ENCODE measurements at places on chromosomes 16 and 17. TPM values are rescaled to one million over a fixed set of nuclear protein-coding genes. Genes with fewer than 3 reads are reported as not detected.

ASPHD1 gene
- 0.29 TPM for polyA plus RNA-seq

LYRM1 gene
- polyA plus RNA-seq: 17.8 TPM

EPN2 gene
- polyA plus RNA-seq: 21.6 TPM

IRF8 gene
- polyA plus RNA-seq: 5.4 TPM

SHISA9 gene
- polyA plus RNA-seq: 0.13 TPM

KRT25 gene
- polyA plus RNA-seq: not detected

CRK gene
- 40.4 TPM for polyA plus RNA-seq

CRHR1 gene
- 0.62 TPM for polyA plus RNA-seq

STH gene
- polyA plus RNA-seq: not detected

DNA sequence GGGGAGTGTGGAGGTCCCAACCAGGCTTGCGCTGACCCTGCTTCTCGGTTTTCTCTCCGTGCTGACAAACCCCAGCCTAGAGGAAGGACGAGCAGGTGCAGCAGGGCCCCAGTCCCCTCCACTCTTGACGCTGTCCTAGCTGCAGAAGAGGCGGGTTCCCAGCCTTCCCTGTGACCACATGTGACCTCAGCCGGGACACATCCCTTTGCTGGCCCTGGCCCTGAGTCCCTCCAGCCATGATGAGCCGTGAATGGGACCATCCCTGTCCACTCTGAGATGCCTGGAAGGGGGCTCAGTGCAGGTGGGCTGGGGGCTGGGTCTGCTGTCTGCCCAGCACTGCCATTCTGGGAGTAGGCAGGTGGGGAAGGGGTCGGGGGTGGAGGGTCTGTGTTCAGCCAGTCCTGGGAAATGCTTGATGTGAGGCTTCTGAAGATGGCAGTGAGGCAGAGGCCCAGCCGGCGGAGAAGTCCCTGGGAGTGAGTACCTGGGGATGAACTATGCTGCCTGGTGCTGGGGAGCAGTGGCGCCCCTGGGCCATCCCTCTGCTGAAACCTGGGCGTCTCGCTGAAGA is 1.9 kb upstream of the TUBB3 start:
- no peak for DNase-seq

DNA sequence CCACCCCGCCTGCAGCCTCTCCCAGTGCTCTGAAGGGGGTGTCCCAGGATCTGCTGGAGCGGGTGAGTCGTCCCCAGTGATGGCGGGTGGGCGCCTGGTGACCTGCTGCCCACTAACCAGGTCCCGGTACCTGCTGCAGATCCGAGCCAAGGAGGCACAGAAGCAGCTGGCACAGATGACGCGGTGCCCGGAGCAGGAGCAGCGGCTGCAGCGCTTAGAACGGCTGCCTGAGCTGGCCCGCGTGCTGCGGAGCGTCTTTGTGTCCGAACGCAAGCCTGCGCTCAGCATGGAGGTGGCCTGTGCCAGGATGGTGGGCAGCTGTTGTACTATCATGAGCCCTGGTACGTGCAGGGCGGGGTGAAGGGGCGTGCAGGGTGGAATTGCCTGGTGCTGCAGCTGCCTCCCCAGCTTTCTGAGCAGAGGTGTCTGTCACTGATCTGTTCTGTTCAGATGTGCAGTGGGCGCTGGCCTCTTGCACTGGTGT is 3.6 kb downstream of the CDT1 start:
- DNase-seq: no peak

GRCh38 chr17:43694081-43694870 is 32.6 kb upstream of the MEOX1 start:
- DNase-seq: peak; percentile 43

- DNase-seq: no peak
Measured at GRCh38 chr16:58492066-58492465, 7.9 kb upstream of the NDRG4 start.

DNA sequence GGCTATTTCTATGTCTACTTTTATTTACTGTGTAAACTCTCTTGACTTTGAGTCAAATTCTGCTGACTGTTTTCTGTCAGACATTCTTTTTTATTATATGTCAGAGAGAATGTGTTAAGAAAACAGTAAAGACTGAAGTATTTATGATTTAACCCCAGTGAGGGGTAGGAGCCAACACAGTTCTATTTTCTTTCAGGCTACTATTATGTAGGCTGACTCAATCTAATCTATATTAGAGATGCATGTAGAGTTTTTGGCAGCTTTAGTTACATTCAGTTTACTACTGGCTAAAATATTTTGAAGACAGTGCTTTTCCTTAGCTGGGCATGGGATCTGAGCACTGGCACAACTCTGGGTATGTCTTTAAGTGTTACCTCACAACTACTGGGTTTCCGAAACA is 1108.0 kb downstream of the CDH11 start:
- no peak for DNase-seq

DNA sequence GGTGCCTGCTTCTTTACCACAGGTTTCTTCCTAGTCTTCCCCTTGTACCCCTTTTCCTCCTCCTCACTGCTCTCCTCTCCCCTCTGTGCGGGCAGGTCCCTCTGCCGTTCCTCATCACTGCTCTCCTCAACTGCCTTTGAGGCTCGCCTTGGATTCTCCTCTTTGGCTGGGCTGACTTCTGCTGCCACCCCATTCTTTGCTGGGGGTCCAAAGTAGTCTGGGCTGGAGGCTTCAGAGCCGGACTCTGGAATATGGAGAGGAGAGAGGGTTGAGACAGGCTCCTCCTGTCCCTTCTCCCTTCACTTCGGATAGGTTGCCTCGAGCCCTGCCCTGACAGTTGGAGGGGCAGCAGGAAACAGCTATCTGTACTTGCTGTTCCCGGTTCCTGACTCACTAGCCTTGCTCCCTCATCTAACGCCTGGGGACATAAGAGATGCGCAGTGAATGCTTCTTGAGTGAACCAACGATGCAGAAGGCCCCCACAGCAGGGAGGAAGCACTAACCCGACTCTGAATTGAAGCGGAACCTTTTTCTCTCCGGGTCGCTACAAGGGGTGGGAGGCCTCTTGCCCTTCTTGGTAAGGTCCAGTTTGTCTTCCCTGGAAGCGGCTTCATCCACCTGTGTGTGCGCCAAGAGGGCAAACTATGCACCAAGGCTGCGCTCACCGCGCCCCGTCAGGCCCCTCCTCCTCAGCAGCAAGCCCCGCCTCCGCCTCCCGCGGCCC is 655 bp downstream of the HIRIP3 start:
- no peak for DNase-seq

GRCh38 chr17:74768069-74768762 is 7.9 kb downstream of the NAT9 start:
- no peak for DNase-seq

GRCh38 chr17:42509841-42510240 is 26.2 kb upstream of the NAGLU start:
- no peak for DNase-seq

DNA sequence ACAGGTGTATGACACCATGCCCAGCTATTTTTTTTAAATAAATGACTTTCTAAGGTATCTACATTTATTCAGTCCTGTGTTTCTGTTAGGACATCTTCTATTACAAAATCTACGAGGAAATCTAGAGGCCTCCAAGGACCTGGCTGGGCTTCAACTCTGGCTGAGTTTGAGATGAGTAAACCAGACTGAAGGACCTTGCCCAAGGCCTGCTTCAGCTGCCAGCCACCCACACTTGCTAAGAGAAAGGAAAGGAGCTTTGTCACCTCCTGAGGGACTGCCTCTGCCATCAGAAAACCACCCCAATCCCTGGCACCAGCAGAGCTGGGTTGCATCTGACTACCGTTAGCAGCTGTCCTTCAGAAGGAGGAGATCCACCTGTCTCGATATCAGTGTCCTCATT is 1.3 kb upstream of the MYO1D start:
- no peak for DNase-seq

- DNase-seq: no peak
Measured at GRCh38 chr16:19417640-19418039, at the start of gene TMC5. Gene TMC5 (plus strand): TSS chr16:19417883. CDS start chr16:19440039, 22,156 bp downstream.

- DNase-seq: no peak
Measured at GRCh38 chr17:73814075-73814474, 169.8 kb upstream of the SDK2 start.

DNA sequence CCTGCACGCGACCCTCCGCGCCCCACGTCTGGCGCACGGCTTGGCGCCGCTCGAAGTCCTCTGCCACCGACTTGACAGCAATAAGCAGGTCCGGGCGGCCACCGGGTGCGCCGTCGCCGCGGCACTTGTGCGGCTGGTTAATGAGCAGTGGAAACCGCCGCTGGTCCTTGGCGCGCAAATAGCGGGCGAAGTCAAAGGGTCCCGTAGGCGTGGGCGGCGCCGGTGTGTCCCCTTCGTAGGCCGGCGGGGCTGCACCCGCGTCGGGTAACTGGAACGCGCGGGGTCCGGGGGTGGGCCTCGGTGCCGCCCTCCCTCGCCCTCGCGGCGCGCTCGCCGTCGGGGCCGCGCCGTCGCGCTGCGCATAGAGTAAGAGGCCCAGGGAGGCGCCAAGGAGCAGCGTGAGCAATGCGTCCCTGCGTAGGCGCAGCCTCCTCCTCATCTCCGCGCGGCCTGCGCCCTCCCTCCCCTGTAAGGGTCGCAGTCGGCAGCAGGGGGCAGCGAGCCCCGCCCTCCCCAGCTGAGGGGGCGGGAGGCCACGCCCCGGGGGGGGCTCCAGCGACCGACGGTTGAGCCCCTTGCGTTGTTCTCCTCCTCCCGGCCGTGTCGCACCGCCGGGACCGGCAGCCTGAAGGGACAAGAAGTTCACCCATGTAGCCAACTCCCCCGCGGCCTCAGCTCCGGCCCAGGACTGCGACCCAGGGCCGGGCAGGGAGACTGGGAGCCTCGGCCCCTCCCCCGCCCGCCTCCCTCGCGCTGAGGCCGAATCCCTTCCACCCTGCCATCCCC is 558 bp downstream of the B3GNT9 start:
- DNase-seq: no peak

DNA sequence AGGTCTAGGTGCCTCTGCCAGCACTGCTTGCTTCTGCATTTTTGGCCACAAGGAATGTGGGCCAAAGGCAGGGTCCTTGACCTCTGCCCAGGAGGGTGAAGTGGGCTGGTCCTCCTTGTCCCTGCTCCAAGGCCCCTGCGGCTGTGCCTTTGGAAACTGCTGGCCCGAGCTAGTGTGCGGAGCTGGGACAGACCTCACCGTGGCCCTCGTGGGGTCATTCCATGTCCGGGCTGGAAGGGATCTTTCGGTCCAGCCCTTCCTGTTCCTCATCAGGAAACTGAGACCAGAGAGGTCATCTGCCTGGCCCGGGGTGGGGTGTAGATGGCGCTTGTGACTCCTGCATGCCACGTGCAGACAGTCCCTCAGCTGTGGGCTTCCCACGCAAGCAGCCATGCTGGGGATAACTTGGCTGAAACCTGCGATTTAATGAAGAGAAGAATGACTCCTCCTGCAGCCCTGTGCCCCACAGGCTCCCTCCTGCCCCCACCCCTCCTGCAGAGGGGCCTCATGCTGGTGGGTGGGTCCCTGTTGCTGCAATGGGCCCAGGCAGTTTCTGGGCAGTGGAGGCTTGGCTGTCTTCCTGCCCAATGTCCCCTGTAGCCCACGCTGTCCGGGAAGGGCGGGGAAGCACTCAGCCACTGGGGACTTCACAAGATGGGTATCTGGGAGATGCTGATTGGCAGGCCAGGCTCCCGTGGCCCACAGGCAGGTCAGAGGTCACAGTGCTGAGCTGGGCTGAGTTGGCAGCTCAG is 245.2 kb downstream of the SEC14L1 start:
- DNase-seq: no peak

DNA sequence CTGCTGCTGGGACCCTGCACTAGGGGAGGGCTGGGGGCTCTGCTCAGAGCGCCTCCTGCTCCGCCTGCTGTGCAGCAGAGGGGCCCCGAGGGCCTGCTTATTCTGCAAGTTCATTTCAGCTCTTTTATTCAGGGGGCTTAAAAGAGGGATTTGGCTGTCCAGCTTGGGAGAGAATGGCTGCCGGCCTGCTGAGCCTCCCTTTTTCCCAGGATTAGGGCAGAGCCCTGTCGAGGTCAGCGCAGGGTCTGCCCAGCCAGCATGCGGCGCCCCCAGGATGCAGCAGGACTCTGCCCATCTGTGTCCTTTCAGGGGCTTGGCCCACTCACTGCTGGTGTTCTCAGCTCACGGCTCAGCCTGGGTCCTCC is 1.1 kb downstream of the SMIM5 start:
- DNase-seq: no peak

GRCh38 chr17:20120836-20121235 is 111.7 kb downstream of the SPECC1 start:
- no peak for DNase-seq

DNA sequence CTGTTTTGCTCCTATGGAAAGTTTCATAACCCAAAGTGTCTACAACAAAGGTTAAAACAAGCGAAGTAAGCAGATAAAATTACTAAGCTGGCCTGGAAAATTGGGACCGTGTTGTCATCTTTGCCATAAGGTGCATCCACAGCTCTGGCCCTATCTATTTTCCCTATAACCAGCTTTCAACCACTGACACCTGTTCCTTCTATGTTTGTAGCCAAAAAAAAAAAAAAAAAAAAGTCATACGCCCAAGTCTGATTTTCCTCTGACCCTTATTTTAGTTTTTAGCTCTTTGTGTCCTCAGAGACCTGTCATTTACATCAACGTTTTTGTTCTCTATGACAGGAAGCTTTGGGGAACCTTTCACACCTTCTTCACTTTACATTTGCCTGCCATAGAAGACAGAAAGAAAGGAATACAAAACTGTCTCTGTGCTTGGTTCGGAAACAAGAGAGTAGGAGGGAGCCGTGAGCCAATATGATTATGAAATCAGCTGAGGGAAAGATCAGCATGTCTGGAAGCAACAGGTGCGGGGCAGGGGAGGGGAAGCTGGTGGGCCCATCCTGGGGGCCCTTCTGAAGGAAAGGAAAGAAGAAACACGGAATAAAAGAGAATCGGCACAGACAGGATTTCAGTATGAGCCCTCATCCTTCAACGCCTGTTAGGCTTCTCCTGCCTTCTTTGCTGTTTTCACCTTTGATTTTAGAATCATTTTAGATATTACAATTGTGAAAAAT is 8.5 kb downstream of the HS3ST3A1 start:
- DNase-seq: no peak

GRCh38 chr16:57310801-57311200 is 26.3 kb upstream of the PLLP start:
- no peak for DNase-seq

GRCh38 chr16:82750068-82750467 is 123.3 kb downstream of the CDH13 start:
- DNase-seq: no peak

DNA sequence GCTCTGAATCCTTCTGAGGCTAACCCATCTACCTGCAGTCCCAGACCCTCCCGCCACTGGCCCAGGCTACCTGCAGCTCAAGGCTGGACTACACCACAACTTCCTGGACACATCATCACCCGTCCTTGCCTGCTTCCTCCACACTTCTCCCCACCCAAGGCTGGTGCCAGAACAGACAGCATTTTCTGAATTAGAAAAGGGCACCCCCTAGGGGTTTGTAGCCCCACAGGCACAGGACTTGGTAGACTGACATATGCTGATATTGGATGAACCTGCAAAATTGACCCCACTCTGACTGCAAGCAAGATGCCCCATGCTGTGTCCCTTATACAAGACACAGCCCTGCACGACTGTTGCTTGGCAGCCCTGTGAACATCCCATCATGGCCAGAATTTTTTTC is 271.5 kb upstream of the C16orf82 start:
- DNase-seq: no peak

GRCh38 chr16:30740364-30741251 is 7.6 kb upstream of the PHKG2 start:
- no peak for DNase-seq

GRCh38 chr16:85176541-85177447 is 64.5 kb upstream of the CIBAR2 start:
- DNase-seq: no peak

GRCh38 chr17:3955673-3955988 is 8.6 kb downstream of the ATP2A3 start:
- DNase-seq: no peak
